ENCODE measurements at places on chromosomes 4 and X.
A peak's percentile ranks its signal among the peaks of the same experiment; 100 is the strongest.

DNA sequence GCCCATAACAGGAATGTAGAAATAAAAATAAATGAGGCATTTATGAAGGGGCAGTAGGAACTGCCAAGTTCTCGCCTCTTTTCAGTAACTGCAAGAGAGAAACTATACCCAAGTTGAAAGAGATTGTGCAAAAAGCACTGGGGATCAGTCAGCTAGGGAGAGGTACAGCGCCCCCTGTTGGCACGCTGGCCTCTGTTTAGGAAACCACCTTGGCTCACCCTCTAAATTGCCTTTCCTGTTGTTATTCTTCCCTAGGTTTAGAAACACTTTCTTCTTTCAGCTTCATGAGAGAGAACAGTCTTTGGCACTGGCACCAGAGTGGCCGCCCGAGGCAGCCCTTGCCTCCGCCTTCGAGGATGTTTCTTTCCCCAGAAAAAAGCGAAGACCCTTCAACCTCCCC is 348.5 kb downstream of the MID1IP1 start:
- peak; percentile 15 for DNase-seq
- H3K4me3 ChIP-seq: no peak overlapping the region
- H3K27ac ChIP-seq: no peak overlapping the region
- H3K36me3 ChIP-seq: peaks cover 1% of the 10 kb centered on the region

DNA sequence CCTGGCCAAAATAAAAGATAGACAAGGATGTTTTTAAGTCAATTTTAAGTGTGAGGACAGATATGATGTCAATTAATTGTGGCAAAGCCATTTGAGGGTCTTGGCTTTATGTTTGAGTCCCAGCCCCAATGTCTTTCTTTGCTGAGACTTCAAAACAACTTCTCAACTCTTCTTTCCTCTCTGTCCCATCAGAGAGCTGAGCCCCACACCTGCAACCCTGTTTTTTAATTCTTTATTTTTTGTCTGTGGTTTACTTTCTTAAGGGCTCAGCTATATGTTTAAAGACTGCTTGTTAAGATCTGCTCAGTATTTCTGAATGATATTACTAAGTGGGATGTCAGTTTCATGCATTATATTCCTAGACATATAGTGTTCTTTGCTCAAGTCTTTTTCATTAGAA is 164.3 kb downstream of the HS3ST1 start:
- H3K36me3 ChIP-seq: no peaks in the 10 kb centered on the region
- H3K27me3 ChIP-seq: no peaks in the 10 kb centered on the region
- no peaks in the 10 kb centered on the region for H3K4me1 ChIP-seq
- no peak overlapping the region for H3K27ac ChIP-seq

DNA sequence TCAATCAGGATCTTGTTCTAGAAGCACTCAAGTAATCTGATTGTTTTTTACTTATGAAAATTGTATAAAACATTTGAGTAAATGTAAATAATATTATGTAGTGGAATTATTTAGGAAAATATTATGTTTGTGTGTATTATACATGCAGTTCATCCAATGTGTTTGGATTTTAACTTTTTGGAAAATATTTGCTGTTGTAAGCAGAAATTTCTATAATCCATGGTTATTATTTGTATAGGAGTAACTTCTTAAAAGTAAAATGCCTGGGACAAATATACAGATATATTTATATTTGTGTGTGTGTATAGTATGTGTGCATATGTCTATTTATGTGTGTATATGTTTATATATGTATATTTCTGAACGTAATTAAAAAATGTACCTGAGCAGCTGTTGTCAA is 1394.6 kb upstream of the AGA start:
- no peaks in the 10 kb centered on the region for H3K4me1 ChIP-seq
- H3K4me3 ChIP-seq: no peak overlapping the region
- H3K27ac ChIP-seq: no peak overlapping the region
- H3K36me3 ChIP-seq: no peaks in the 10 kb centered on the region

DNA sequence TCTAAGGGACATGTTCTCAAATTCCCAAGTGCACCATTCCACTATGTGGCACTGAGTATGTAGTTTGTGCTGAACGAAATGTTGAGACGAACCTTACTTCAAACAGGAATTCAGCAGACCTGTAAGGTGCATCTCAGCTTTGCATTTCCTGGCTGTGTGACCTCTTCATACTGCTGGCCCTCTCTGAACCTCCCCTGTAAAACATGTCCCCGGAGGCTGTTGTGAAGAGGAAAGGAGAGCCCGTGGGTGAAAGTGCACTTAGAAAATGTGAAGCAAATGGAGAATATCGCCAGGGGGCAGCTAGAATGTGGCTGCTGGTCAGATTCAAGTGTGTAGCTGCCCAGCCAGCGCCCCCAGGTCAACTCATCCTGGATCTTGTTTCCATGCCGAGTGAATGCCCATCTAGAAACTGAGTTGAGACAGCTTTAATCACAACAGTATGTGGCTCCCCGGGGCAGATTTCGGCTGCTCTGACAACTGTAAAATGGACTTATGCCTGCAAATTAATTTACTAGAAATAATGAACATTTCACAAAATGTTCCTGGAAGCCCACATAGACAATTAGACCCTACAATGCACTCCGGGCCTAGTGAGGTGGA is 263.3 kb downstream of the EVC2 start:
- H3K27ac ChIP-seq: no peak overlapping the region
- H3K36me3 ChIP-seq: no peaks in the 10 kb centered on the region
- no peaks in the 10 kb centered on the region for H3K4me1 ChIP-seq
- no peak for DNase-seq
- H3K4me3 ChIP-seq: no peak overlapping the region

DNA sequence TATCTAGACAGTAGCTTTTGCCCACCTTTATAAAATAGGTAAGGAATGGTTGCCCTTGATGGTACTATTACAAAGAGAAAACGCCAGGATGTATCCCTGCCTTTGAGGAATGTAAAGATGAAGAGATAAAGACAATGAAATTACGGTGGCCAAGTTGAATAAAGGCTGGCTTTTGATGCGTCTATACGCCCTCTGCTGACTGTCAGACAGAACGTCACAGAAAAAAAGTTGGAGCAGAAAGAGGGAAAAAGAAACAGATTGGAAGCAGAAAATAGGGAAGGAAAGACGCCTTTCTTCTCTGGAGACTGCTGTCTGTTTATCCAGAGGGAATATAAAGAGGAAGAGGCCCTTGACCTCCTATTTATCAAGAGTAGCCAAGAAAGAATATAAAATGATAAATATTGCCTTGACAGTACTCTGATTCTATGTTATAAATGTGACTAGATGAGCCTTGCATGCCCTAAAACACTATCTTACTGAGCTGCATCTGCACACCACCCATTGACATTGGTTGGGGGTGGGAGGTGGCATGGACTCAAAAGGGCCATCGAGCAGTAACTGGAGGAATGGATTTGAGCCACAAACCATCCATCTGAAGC is 30.6 kb downstream of the PCDH19 start:
- H3K36me3 ChIP-seq: no peaks in the 10 kb centered on the region
- no peak for DNase-seq
- H3K4me1 ChIP-seq: no peaks in the 10 kb centered on the region
- no peak overlapping the region for H3K27ac ChIP-seq

DNA sequence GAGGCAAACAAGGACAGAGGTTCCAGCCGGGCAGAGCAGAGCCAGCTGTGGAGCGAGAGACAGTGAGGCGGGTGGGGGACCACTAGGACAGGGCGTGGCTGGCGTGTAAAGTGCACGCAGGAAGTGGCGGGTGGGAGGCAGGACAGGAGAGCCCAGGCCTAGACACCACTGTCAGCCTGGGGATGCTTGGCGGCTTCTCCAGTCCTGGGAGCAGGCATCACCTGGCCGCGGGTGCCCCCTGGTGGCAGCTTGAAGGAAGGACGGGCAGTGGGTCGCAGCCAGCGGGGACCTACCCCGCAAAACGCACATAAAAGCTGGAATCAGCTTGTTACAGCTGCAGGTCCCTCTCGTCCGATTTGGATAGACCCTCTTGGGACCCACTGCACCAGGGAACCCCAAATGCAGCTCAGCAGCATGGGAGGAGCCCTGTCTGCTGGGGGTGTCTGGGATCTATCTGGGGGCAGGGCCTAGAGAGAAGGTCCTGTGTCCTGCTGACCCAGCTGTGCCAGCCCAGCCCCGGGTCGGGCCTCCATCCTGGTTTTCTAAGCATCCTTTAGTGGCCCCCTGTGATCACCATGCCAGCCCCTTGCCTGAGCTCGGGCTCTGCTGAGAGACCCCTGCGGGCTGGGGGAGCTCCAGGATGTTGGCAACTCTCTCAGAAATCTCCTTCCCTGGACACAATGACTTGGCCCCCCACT is 57.7 kb downstream of the WFS1 start:
- peaks cover 48% of the 10 kb centered on the region for H3K27me3 ChIP-seq
- H3K27ac ChIP-seq: no peak overlapping the region
- H3K36me3 ChIP-seq: peaks cover 3% of the 10 kb centered on the region
- peak; percentile 63 for DNase-seq
- H3K4me3 ChIP-seq: no peak overlapping the region
- H3K4me1 ChIP-seq: peaks cover 5% of the 10 kb centered on the region

DNA sequence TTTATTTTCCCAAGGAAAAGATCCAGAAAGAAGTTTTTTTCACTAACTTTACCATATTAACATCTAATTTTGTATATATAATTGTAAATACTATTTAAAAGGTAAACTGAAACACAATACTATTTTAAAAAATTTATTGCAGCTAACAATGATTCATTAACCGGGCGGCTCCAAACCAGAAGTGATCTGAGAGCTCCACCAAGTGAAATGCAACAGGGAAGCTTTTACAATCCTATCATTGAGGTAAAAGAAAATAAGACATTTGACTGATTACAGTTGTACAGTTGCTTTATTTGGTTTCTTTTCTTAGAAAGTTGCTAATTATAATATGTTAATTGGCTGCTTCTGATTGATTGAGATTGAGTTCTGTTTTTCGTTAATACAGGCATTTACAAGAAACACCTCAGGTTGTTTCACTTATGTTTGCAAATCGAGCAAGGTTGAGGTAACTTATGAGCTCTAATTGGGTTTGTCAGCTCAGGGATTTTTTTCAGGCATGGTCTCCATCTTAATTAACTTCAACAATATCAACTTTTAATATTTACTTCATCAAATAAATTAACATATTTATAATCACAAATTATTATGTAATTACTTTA is 220.2 kb upstream of the UGT8 start:
- no peak overlapping the region for H3K4me3 ChIP-seq
- no peaks in the 10 kb centered on the region for H3K4me1 ChIP-seq
- H3K27ac ChIP-seq: no peak overlapping the region
- DNase-seq: no peak

DNA sequence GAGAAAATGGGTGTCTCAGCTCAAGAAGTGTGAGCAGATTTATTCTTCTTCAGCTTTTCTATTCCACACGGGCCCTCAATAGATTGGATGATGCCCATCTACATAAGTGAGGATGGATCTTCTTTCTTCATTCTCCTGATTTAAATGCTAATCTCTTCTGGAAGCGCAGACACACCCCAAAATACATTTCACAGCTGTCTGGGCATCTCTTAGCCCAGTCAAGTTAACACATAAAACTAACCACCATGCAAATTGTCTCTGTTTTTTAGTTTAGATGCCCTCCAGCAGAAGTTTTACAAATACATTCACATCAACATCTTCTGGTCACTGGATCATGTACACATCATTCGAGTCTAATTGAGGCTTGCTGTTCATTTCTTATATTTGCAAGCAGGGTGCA is 249.0 kb upstream of the VCX3A start:
- no peak for DNase-seq
- no peaks in the 10 kb centered on the region for H3K27me3 ChIP-seq
- no peak overlapping the region for H3K4me3 ChIP-seq
- H3K4me1 ChIP-seq: no peaks in the 10 kb centered on the region
- no peak overlapping the region for H3K27ac ChIP-seq
- H3K36me3 ChIP-seq: no peaks in the 10 kb centered on the region

GRCh38 chr4:18695733-18696527 is 674.4 kb upstream of the LCORL start:
- no peaks in the 10 kb centered on the region for H3K27me3 ChIP-seq
- no peak for DNase-seq
- no peak overlapping the region for H3K4me3 ChIP-seq
- no peaks in the 10 kb centered on the region for H3K4me1 ChIP-seq
- H3K27ac ChIP-seq: no peak overlapping the region
- no peaks in the 10 kb centered on the region for H3K36me3 ChIP-seq

GRCh38 chr4:6907658-6908191 is 1.9 kb upstream of the TBC1D14 start:
- H3K36me3 ChIP-seq: peaks cover 7% of the 10 kb centered on the region
- peaks cover 33% of the 10 kb centered on the region for H3K4me1 ChIP-seq
- H3K4me3 ChIP-seq: peak overlapping the region; percentile 26
- H3K27me3 ChIP-seq: no peaks in the 10 kb centered on the region

DNA sequence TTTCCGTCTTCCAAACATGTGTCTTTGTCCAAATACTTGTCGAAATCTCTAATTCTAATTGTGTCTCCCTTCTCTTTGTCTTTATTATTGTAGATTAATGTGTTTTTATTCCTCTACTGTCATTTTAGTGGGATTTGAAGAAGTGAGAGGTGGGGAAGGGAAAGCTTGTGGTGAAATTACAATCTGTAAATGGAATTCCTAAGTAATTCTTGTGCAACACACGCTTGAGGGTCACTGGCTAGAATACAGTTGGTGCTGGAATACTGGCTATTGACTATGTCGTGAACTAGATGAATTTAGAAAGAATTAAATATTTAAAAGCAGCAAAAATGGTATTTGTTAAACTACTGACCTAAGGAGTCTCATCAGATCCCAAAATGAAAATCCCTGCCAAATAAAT is 10.7 kb upstream of the FNIP2 start:
- DNase-seq: no peak
- no peaks in the 10 kb centered on the region for H3K4me1 ChIP-seq
- no peak overlapping the region for H3K4me3 ChIP-seq
- peaks cover 3% of the 10 kb centered on the region for H3K36me3 ChIP-seq
- no peak overlapping the region for H3K27ac ChIP-seq

Measured in central memory CD8-positive, alpha-beta T cell (primary cell).